ENCODE measurements at places on chromosomes 13 and 19. TPM values are rescaled to one million over a fixed set of nuclear protein-coding genes. Genes with fewer than 3 reads are reported as not detected.
A peak's percentile ranks its signal among the peaks of the same experiment; 100 is the strongest.

CLEC4M gene
- total RNA-seq, result not detected

DNA sequence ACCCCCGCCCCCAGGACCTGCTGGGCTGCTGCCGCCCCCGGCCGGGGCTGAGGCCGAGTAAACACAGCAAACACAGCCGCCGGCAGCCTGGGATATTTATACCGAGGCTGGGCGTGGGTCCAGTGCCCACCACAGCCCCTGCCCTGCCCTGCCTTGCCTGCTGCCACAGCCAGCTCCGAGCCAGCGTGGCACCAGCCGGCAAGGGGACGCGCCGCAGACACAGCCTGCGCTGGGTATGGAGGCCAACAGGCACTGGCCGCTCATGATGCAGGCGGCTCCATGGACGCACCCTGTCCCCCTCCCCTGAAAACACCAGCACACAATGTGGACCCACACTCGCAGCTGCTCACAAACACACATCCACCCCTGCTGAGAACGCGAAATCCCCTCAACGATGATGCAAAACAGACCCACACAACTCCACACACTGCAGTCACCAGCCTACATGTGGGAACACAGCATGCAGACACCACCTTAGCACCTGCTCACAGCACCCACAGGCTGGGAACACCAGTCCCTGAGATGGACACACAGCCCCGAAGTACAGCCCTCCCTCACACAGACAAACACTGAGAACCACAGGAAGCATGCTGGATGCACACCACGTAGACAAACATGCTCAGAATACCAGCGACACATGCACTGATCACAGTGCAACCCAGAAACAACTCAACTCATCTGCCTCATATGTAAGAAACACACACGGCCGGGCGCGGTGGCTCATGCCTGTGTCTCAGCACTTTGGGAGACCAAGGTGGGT is 16.2 kb downstream of the CCDC97 start:
- DNase-seq, result no peak

DNA sequence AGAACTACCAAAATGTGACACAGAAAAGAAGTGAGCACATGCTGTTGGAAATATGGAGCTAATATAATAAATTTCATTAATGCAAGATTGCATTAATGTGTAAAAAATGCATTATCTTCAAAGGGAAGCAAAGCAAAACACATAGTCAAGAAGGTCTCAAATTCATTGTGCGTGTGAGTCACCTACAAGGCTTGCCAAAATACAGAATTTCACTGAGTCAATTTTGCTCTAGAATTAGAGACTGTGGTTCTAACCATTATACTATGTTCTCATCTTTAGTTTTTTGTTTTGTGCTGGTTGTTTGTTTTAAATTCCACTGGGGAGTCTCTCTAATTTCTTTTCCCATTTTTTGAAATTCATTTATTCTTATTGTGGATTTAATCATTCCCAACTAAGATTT is 149.8 kb upstream of the SLITRK1 start:
- no peak for DNase-seq

- no peak for DNase-seq
Observed at GRCh38 chr13:111638233-111638632, 317.8 kb downstream of the TEX29 start.

FBN3 gene
- total RNA-seq, result not detected

MBD3L3 gene
- not detected for total RNA-seq

CBARP gene
- not detected for total RNA-seq

- DNase-seq, result no peak
Observed at GRCh38 chr19:10921910-10922637, 6.4 kb downstream of the YIPF2 start.

- peak; percentile 32 for DNase-seq
Observed at GRCh38 chr13:112964971-112965492, 4.0 kb upstream of the MCF2L start.

All from stomach (tissue), 19 donors.